ENCODE measurements at places on chromosomes 4 and X. TPM values are rescaled to one million over a fixed set of nuclear protein-coding genes. Genes with fewer than 3 reads are reported as not detected.
A peak's percentile ranks its signal among the peaks of the same experiment; 100 is the strongest.

- DNase-seq, result no peak
- no peak overlapping the region for H3K4me3 ChIP-seq
- H3K27me3 ChIP-seq, result no peaks in the 10 kb centered on the region
- H3K27ac ChIP-seq, result no peak overlapping the region
- H3K4me1 ChIP-seq, result no peaks in the 10 kb centered on the region
- no peaks in the 10 kb centered on the region for H3K36me3 ChIP-seq
These were observed 194.5 kb upstream of the EDA2R start for GRCh38 chrX:66833426-66833825.

Gene CTAG2
- polyA plus RNA-seq, result 1.2 TPM

Gene RAB41
- not detected for polyA plus RNA-seq

- DNase-seq, result no peak
- H3K4me3 ChIP-seq, result no peak overlapping the region
- no peaks in the 10 kb centered on the region for H3K27me3 ChIP-seq
- no peak overlapping the region for H3K27ac ChIP-seq
- H3K4me1 ChIP-seq, result no peaks in the 10 kb centered on the region
- H3K36me3 ChIP-seq, result no peaks in the 10 kb centered on the region
These were observed 55.8 kb upstream of the POU4F2 start for GRCh38 chr4:146582864-146583263.

DNA sequence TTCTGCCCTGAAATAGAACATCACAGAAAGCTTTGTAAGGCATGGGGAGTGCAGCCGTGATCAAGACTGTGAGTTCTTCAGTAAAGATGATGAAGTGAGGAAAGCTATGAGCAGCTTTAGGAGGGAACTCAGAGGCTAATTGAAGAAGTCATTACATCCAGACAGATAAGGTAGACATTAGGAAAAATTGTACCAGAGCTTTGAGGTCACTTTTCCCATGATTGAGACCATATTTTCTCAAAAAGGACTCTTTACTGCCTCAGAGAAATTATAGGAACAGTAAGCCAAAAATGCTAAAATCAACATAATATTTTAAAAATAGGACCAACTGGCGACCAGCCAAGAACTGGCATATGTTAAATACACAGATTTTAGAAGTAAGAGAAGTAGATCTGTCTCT, 11.2 kb downstream of the CHST7 start:
- no peaks in the 10 kb centered on the region for H3K27me3 ChIP-seq
- H3K4me3 ChIP-seq, result no peak overlapping the region
- no peaks in the 10 kb centered on the region for H3K4me1 ChIP-seq
- DNase-seq, result no peak
- H3K27ac ChIP-seq, result no peak overlapping the region

Gene PABPC5
- 0.49 TPM for polyA plus RNA-seq

DNA sequence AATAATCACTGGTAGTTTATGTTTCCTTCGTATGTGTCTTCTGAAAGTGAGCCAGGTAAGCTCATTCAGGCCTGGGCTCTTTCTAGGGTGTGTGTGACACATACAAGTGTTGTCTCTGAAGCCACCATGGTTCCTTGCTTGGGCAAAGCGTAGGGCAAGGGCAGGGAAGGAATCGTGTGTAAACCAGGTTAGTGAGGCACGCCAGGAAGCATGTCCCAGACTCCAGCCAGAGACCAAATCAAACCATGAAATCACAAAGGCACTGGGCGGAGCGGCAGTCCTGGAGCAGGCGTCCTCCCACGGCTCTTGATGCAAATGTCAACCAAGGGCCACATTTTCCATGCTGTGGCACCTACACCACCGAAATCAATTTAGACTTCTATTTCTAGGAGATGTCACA, 67.0 kb downstream of the NYX start:
- no peaks in the 10 kb centered on the region for H3K36me3 ChIP-seq
- DNase-seq, result no peak
- no peaks in the 10 kb centered on the region for H3K4me1 ChIP-seq
- no peaks in the 10 kb centered on the region for H3K27me3 ChIP-seq

Gene NDNF
- 0.40 TPM for polyA plus RNA-seq

Gene GPR50
- polyA plus RNA-seq, result not detected

DNA sequence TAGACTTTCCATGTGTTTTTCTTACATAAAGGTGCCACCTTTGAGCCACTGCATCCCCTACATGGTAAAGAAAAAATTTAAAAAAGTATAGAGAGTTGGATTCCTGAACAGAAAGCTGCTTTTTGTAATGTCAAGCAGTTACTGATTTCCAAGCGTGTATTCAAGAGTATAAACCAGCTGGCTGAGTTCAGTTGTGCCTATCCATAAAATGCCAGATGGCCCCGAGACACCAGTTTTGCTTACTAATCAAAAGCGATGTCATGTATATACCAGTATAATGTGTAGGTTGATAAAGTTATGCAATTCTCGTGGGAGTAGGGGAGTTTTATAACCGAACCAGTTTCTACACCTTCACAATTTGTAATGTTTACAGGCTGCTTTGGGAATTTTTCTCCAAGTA, 26.2 kb upstream of the PNPLA4 start:
- no peak overlapping the region for H3K27ac ChIP-seq
- no peak overlapping the region for H3K4me3 ChIP-seq
- DNase-seq, result no peak
- H3K27me3 ChIP-seq, result no peaks in the 10 kb centered on the region
- H3K36me3 ChIP-seq, result no peaks in the 10 kb centered on the region

- no peaks in the 10 kb centered on the region for H3K36me3 ChIP-seq
- no peaks in the 10 kb centered on the region for H3K27me3 ChIP-seq
- DNase-seq, result peak; percentile 55
- H3K4me1 ChIP-seq, result no peaks in the 10 kb centered on the region
These were observed 82.0 kb upstream of the CLDN34 start for GRCh38 chrX:9885150-9885549.

Gene ZCCHC18
- polyA plus RNA-seq, result 6.2 TPM

GRCh38 chrX:133054761-133055405, 42.0 kb downstream of the USP26 start:
- no peak overlapping the region for H3K4me3 ChIP-seq
- no peak overlapping the region for H3K27ac ChIP-seq
- no peaks in the 10 kb centered on the region for H3K36me3 ChIP-seq
- no peaks in the 10 kb centered on the region for H3K4me1 ChIP-seq
- H3K27me3 ChIP-seq, result no peaks in the 10 kb centered on the region

DNA sequence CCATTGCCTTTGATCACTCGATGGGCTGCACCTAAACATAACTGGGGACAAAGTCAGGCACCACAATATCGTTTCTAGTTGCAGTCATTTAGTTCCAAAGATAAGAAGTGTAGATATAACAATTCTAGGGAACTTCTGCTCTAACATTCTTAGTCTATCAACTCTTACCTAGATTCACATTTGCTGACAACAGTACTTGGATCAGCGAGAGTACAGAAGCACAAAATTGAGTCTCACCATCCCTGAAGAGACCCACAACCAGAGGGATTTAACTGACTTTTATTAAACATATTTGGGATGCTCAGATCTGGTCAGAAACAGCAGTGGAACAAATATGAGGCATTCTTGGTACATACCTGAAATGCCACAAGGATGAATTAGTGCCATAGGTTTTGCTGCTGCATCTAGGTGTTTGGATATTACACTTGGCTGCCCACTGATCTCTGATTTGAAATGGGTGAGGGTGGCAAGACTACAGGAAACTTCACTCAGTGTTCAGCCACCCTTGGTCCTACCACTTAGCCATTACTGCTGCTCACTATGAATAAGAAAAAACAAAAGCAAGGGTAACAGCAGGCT, 28.9 kb upstream of the HUWE1 start:
- no peaks in the 10 kb centered on the region for H3K27me3 ChIP-seq
- H3K4me3 ChIP-seq, result no peak overlapping the region
- DNase-seq, result no peak
- no peaks in the 10 kb centered on the region for H3K4me1 ChIP-seq
- no peak overlapping the region for H3K27ac ChIP-seq

GRCh38 chrX:154369449-154370299, 4.8 kb downstream of the FLNA start:
- H3K27me3 ChIP-seq, result no peaks in the 10 kb centered on the region
- H3K36me3 ChIP-seq, result no peaks in the 10 kb centered on the region
- peak; percentile 55 for DNase-seq

GRCh38 chrX:111090458-111090857, 5.5 kb upstream of the PAK3 start:
- H3K4me1 ChIP-seq, result peaks cover 16% of the 10 kb centered on the region
- H3K36me3 ChIP-seq, result no peaks in the 10 kb centered on the region
- no peaks in the 10 kb centered on the region for H3K27me3 ChIP-seq
- no peak overlapping the region for H3K4me3 ChIP-seq
- DNase-seq, result no peak

Gene VCX3A
- polyA plus RNA-seq, result not detected

DNA sequence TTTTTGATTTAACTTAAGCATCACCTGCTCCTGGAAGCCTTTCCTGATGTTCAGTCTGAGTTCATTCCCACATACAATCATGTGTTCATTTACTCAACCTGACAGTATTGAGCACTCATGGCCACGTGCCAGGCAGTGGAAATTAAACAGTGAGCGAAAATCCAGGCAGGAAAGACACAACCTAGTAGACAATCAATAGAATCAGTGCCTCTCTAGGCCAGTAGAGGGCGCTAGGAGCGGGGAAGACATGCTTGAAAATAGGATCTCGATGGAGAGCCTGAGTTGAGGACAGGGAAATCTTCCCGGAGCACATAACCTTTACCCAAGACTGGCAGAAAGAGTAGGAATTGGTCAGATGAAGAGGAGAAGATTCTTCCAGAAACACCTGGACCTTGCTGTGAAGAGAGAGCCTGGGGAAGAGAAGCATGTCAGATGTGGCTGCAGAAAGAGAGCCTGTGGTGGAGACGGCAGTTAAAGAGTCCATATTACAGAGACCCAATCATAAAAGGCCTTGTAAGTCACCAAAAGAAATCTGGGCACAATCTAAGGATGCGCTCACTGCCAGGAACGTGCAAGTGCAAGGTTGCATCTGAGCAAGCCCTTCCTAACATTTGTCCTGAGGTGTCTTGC, 103.5 kb downstream of the LDB2 start:
- H3K4me1 ChIP-seq, result no peaks in the 10 kb centered on the region
- no peak overlapping the region for H3K4me3 ChIP-seq
- H3K27ac ChIP-seq, result no peak overlapping the region
- no peaks in the 10 kb centered on the region for H3K36me3 ChIP-seq

Gene CISD2
- 23.1 TPM for polyA plus RNA-seq

- peak overlapping the region; percentile 4 for H3K27ac ChIP-seq
- peak; percentile 51 for DNase-seq
- H3K36me3 ChIP-seq, result no peaks in the 10 kb centered on the region
- H3K4me3 ChIP-seq, result no peak overlapping the region
- H3K4me1 ChIP-seq, result no peaks in the 10 kb centered on the region
- H3K27me3 ChIP-seq, result no peaks in the 10 kb centered on the region
These were observed 69.4 kb downstream of the HMGB2 start for GRCh38 chr4:173264684-173265185.
